ENCODE measurements at places on chromosomes 12 and 14.

DNA sequence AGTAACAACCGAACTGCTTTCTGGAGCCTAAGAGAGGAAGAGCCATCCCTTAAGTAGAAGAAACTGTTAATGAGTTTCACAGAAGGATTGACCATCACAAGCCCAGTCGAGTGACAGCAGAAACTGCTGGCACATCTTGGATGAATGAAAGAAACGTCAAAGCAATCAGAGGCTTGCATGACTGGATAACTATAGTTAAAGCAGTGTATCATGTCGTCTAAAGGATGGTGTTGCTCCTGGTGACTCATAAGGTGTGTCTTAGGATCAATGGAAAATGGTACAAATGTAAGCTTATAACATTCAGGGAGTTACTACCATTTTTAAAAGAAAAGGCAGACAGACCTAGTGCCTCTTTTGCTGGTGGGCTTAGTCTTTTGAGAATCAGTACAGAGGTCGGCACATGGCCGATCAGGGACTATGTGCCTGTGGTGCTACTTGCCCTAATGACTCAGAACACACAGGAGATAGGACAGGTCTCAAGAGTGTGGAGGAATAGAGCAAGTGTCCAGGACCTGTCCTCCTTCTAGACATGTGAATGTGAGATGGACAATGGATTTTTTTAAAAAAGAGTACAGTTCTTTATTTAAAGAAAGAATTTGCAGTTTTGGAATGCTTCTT is 55.7 kb downstream of the TMX1 start:
- no peak for DNase-seq

- no peak for DNase-seq
Observed at GRCh38 chr12:11958221-11959091, 112.3 kb upstream of the BCL2L14 start.

DNA sequence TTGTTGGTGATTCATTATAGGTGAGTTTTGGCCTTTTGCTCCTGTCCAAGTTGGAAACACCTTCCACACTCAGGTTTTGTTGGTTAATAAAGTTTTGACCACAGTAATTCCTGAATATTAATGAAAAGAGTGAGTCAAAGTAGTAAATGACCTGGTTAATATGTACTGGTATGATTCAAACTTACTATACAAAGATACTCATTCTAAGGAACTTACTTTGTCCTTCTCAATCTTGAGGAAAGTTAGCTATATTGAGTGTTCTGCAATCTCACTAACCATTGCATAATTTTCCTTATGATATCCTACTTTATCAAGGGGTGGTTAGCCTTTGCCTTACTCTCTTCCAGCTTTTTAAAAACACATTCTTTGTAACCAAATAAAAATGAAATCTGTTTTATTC is 20.9 kb upstream of the HECTD1 start:
- no peak for DNase-seq

- no peak for DNase-seq
Observed at GRCh38 chr12:43287706-43288383, 264.2 kb downstream of the ADAMTS20 start.

GRCh38 chr14:79091381-79091963 is 921.3 kb downstream of the NRXN3 start:
- DNase-seq, result no peak

- no peak for DNase-seq
Observed at GRCh38 chr14:59566725-59567124, 9.9 kb downstream of the CCDC175 start.

DNA sequence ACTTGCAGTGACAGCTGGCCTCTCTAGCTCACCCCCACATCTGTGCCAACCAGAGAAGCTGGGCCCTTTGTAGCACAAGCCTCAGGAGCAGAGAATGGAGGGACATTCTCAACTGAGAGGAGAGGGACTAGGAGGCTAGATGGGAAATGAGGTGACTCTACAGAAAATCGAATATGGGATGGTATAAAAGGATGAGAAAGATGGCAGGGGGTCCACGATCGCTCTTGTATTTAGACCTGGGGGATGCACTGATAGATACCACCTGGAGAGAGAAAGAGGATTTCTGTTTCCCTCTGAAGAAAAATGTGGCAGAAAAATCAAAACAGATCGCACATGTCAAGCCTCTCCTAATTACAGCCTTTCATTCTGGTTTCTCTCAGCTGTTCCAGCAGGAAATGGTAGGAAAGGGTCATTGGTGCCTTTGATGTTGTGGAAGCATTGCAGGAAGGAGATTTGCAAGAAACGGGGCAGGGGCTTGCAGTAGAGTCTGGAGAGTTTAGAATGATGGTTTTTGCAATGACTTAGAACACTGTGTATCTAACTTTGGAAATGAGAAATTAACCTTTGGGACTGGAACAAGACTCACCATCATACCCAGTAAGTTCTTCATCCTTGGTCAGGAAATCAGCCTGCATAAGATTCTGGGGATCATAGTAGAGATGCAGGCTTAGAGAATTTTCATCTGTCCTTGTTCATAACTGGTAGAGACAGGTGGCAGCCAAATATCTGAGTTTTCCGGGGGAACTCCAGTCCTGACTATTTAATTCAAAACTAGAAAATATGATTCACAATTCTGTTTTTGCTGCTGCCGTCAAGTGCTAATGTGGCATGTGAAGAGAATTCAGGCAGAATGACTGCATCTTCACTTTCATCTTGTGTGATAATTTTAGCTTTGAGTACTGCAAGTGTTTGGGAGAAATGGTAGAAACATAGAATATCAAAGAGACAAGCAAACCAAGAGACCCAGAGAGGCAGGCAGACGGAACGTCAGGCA is 98.8 kb downstream of the DAD1 start:
- no peak for DNase-seq

DNA sequence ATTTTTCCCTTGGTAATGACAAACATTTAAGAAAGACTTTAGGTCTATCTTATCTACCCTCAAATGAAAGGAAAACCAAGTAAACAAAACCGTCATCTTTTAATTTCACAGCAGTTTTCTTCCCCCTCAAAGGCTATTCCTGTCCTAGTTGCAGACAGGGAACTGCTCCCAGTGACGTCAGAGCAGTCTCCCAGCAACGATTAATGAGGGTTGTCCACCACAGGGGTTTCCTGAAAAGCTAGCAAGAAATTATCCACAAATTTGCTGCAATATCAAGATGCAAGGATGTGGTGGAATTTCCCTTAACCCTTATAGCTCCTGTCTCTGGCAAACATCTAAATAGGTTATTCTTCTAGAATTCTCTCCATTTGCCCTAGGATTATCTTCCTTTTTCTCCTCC is 89.1 kb upstream of the STAC3 start:
- no peak for DNase-seq
